ENCODE measurements at places on chromosomes 16 and 17.

DNA sequence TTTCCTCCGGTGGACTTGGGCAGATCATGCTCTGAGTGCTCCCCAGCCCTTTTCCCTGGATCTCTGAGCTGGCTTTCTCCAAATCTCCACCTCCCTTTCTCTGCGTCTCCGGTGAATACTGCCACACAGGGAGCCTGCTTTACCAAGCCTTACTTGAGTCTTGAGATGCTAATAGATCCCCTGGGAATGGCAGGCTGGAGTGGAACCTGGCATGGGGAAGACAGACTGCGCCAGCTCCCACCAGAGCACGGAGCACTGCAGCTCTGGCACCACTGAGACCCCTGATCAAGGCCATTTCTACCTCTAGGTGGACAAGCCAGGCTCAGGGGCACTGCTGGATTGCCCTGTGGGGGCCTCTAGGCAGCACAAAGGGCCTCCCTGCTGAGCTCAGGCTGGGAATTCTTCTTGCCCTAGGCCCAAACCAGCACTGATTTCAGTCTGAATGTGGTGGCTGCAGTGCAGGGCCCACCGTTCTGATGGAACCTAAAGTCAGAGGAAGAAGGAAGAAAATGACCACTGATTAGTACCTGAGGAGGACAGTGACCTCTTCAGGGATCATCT, 74.3 kb upstream of the CRHR1 start:
- DNase-seq = no peak

GRCh38 chr17:7538891-7539545, 9.8 kb upstream of the TNFSF12 start:
- no peak for DNase-seq

DNA sequence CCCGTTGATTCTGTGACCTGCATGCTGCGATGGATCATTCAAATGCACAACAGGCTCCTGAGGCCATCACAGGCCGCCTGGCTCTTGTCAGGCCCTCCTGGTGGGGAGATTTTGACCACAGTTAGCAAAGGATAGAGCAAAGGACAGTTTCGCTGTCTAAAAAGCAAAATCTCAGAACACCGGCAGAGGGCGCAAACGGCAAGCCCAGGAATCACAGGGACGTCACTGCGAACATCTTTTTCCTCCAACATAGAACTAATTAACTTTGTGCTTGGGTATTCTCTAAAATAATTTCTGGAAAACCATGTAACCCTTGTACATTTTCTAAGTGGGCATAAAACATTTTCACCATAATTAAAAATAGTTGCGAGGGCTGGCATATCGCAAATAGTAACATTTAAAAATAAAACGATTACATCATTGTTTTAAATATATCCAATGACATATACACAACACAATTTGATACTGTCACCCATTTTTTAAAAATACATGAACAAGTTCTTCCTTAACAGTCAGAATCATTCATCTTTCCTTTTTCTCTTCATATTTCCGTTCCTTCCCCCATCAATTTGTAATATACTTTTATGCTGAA, 19.7 kb upstream of the SLC47A1 start:
- DNase-seq = peak; percentile 23

GRCh38 chr17:81285179-81285878, 9.8 kb downstream of the SLC38A10 start:
- no peak for DNase-seq

- DNase-seq = no peak
Observed at GRCh38 chr16:22813948-22814710, at the start of gene HS3ST2. TSS of gene HS3ST2 (plus strand) at chr16:22814162. CDS start at chr16:22814611, 449 bp downstream.
